ENCODE measurements at places on chromosomes 7 and 10. TPM values are rescaled to one million over a fixed set of nuclear protein-coding genes. Genes with fewer than 3 reads are reported as not detected.

The CACNB2 gene
- total RNA-seq: not detected

The DPP6 gene
- not detected for total RNA-seq

The FAM25A gene
- total RNA-seq: 11.4 TPM

GRCh38 chr7:114243646-114244045 lies 171.0 kb upstream of the FOXP2 start:
- no peaks in the 10 kb centered on the region for H3K36me3 ChIP-seq
- DNase-seq: no peak
- no peak overlapping the region for H3K4me3 ChIP-seq
- no peaks in the 10 kb centered on the region for H3K27me3 ChIP-seq

- H3K4me1 ChIP-seq: peaks cover 22% of the 10 kb centered on the region
- DNase-seq: no peak
- H3K27me3 ChIP-seq: no peaks in the 10 kb centered on the region
- H3K27ac ChIP-seq: peak overlapping the region; percentile 54
These were observed 334 bp downstream of the ZNF800 start for GRCh38 chr7:127392182-127392565.

GRCh38 chr7:151993977-151994676 lies 31.3 kb upstream of the GALNT11 start:
- H3K27me3 ChIP-seq: peaks cover 7% of the 10 kb centered on the region
- H3K4me3 ChIP-seq: no peak overlapping the region
- no peak overlapping the region for H3K27ac ChIP-seq

Data from PC-9 (cell line).